Activated naive CD8-positive, alpha-beta T cell treated with anti-CD3 and anti-CD28 coated beads, Interleukin-2, amount 10 ng/mL, durations not matched to agents 7 days and 5 days (primary cell): ENCODE measurements at places on chromosomes 3 and 15.

GRCh38 chr15:64894395-64895056 is 17.2 kb upstream of the ANKDD1A start:
- peak; percentile 83 for DNase-seq

DNA sequence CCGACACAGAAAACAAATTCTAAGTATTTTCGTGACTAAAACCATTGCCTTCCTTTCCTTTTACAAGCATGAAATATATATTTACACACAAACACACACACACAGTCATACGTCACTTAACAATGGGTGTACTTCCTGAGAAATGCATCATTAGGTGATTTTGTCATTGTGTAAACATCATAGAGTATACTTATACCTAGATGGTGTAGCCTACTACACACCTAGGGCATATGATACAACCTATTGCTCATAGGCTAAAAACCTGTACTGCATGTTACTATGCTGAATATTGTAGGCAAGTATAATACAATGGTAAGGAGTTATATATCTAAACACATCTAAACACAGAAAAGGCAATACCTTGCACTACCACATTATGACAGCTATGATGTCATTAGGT is 28.6 kb downstream of the COL6A5 start:
- DNase-seq, result no peak

GRCh38 chr3:32755761-32756160 is 62.0 kb upstream of the TRIM71 start:
- DNase-seq, result no peak

- DNase-seq, result no peak
Observed at GRCh38 chr3:124384527-124384926, 345.7 kb upstream of the UMPS start.

GRCh38 chr3:144942093-144942837 is 970.6 kb downstream of the DIPK2A start:
- DNase-seq, result no peak

- no peak for DNase-seq
Observed at GRCh38 chr3:23481011-23481615, 278.0 kb downstream of the UBE2E2 start.

DNA sequence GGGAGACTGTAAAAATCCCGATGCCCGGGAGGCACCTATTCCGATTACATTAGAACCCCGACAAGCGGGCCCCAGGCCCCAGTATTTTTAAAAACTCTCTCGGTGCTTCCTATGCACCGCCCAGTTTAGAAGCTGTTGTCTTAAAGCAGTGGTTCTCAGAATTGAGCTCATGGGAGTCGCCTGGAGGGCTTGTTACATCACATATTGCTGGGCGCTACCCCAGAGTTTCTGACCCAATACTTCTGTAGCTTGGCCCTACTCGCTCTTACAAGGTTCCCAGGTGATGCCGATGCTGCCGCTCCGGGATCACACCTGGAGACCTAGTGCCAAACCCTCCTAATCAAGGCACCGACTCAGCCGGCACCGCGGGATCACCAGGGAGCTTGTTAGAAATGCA is 35.2 kb downstream of the CPN2 start:
- DNase-seq, result no peak

DNA sequence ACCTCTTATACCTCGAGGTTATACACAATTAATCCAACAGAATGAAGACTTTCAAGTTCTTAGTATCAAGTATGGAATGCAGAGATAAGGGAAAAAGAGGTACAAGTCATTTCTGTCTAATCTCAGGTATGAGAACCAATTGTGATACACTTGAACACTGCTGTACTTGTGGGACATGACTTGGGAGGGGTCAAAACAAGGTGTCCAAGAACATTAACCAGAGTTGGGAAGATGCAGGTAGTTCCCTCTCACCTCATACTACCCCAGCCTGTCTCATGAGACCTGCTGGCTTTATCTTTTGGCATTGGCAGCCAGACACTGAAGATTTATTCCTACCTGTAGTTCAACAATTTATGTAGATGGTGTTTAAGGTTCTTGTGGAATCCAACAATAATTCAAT is 209.7 kb downstream of the NR1D2 start:
- DNase-seq, result no peak

GRCh38 chr3:114566767-114567166 is 272.9 kb downstream of the TIGIT start:
- no peak for DNase-seq

GRCh38 chr3:161550491-161551195 is 54.0 kb downstream of the OTOL1 start:
- DNase-seq, result no peak

DNA sequence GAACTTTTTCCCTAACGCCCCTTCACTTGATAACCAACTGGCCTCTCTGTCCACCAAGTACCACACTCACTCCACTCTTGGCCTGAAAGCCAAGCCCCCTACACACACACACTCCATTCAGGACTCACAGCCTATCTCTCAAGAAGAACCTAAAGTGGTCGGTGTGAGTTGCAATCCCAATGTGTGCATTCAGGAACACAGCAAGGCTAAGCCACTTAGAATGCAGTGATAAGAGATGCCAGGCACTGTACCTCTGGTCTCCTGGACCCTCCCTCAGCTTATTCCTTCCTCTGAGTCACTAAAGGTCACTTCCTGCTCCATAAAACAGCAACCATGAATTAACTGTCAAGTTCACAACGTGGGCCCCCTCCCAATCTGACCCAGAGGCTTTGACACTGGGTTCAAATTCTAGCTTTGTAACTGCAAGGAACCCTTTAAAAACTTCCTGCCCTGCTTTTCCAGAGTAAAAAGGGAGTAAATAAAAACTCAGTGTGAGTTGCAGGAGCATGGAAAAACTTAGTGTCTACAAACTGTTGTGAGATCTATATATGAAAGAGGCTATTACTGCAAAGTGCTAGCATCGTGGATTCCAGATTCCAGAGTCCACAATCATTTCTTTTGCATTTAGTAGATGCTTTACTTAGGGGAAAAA is 17.6 kb upstream of the KCNMB3 start:
- no peak for DNase-seq

GRCh38 chr3:187906416-187906815 is 161.1 kb upstream of the BCL6 start:
- no peak for DNase-seq

DNA sequence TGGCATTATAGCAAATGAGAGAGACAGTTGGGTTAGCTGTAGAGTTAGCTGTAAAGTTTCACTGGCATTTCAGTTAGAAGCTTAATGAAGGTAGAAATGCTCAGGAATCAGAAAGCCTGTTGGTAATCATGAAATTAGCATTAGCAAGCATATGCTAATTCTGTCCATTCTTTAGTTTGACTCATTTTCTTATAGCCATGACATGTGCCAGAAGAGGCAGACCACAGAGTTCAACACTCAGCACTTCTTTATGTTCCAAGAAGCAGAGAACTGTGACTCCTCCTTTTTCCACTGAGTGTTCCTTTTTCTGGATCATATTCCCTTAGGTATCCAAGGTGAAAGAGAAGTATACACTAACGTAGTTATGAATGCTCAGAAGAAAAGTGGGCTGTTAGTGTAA is 276.2 kb upstream of the SGO1 start:
- DNase-seq, result no peak

- no peak for DNase-seq
Observed at GRCh38 chr3:186724911-186725310, 7.8 kb downstream of the KNG1 start.

DNA sequence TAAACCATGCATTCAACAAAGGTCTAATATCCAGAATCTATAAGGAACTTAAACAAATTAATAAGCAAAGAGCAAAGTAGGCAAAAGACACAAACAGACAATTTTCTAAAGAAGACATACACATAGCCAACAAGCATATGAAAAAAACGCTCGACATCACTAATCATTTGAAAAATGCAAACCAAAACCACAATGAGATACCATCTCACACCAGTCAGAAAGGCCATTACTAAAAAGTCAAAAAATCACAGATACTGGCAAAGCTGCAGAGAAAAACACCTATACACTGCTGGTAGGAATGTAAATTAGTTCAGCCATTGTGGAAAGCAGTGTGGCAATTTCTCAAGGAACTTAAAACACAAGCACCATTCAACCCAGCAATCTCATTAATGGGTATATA is 53.8 kb downstream of the FSIP1 start:
- no peak for DNase-seq

DNA sequence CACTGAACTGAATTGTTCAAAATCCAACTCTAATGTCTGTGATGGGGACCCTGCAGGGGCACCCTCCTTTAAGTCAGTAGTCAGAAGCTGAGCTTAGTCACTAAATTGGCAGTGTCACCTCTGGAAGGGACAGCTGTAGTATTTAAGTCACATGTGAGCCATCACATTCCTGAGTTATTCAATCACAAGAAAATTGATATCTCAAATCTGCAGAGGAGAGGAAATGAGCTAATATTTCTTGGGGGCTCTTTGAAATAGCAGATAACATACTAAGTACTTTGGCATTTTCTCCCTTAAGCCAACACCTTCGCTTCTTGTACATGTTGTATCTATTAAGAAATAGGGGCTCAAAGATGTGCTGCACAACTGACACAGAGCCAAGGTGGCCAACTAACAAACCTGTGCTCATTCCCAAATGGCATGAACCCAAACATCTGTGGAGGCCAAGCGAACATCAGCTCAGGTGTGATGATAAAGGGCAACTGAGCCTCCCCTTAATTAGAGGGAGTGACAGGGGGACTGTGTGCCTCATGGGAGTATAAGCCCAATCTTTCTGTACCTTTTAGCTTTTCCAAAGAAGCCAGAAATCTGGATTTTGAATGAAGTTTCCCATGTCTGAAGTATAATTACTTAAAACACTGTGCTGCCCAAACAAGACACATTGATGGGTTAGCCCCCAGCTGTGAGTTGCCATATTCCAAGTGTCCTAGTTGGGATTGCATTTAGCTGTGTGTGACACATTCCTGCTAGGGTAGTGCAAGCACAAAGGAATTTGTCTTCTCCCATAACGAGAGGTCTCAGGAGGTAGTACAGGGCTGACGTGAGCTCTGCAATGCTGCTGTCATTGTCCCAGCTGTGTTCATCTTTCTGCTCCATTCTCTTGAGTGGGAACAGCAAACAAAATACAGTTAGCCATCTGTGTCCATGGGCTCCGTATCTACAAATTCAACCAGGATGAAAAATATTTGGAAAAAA is 63.3 kb downstream of the ABHD5 start:
- no peak for DNase-seq

DNA sequence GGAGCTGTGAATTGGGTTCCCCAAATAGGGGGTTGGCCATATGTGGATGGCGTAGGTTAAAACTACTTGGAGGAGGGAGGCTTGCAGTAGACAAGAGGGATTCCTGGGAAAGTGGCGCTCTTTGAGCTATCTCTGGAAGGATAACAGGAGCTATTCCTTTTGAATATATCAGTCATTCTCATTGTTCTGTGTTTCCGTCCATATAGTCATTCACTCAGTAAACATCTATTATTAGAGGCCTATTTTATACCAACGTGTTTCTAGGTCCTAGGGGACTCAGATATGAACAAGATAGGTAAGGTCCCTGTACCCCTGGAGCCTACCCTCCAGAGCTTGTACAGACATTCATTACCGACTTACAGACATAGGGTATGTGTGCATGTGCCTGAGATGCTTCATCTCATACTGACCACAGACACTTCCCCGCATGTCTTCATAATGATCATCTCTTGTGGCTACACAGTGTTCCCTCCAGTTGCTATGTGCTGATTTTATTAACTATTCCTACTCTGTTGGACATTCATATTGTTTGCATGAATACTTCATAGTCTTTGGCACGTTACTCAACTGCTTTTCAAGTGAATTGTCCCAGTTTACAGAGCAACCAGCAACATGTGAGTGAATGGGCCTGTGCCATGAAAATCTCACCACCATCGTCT is 55.8 kb upstream of the VILL start:
- no peak for DNase-seq

DNA sequence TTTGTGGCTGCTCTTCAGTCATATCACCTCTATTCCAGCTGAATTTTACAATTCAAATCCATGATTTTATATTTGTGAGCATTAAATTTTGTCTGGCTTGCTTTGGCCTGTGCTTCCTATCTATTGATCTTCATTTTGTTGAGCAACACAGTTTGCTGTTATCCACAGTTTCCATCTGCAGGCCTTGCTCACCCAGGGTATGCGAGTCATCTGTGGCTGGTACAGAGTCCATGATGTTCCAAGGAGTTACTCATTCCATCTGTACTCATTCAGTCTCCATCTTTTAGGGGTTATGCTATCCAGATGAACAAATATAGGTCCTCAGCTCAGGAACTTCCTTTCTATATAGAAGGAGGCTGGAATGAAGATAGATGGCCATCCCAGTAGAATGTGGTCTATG is 70.1 kb upstream of the CCK start:
- DNase-seq, result no peak

- DNase-seq, result no peak
Observed at GRCh38 chr15:93247466-93248121, 158.6 kb upstream of the RGMA start.

DNA sequence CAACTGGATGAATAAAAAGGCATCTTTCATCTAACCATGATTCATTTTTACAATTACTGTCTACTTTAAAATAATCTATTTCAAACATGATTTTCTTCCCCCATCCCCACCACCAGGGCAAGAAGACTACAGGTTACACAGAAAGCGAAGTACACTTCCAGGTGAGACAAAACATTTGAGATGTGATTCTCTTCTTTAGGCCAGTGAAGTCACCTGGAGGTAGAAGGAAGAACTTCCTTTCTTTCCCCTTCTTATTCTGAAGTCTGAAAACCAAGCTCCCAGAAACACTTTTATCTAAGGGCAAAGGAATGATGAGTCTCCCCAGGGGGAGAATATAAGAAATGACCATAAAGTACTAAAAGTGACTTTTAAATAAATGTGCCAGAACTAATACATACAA is 36.7 kb downstream of the SHQ1 start:
- no peak for DNase-seq

- DNase-seq, result no peak
Observed at GRCh38 chr3:44568561-44568960, 13.6 kb downstream of the ZKSCAN7 start.

GRCh38 chr3:117595615-117596014 is 886.0 kb downstream of the TUSC7 start:
- no peak for DNase-seq

- DNase-seq, result no peak
Observed at GRCh38 chr15:89203705-89204273, 17.6 kb downstream of the RLBP1 start.

- no peak for DNase-seq
Observed at GRCh38 chr3:150254309-150254708, 153.8 kb upstream of the TSC22D2 start.

GRCh38 chr3:49157289-49157688 is 8.8 kb downstream of the CCDC71 start:
- no peak for DNase-seq
